CD4-positive, alpha-beta T cell treated with Interleukin-15 for 4 hours (primary cell): ENCODE measurements at places on chromosomes 5 and 9.

DNA sequence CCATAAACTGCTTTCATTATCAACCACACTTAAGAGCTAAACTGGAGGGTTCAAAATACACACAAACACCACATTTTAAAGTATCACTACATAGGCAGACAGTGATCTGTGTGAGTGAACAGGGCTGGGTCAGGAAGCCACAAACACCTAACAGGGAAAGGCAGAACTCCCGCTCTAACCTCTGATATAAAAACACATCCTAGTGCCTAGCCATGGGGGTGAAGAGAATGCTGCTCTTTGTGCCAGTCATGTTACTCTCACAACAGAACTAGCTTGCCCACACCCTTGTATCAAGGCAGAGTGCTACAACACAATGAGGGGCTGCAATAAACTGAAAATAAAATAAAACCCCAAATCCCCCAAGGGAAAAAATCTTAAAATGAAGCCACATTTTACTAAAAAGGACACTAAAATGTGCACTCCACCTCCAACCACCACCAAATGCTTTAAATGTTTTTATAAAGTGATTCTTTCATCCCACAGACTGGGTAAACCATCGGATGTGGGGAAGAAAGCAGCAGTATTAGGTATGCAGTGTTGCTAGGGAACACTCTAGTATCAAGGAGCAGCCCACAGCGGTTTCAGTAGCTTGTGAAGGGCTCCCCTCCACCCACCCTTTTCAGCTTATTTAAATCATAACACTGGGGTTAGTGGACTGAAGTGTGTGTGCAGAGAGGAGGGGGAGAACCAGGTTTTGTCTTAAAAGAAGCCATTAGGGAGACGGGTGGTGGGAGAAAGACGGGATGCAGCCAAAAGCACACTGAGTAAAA, 64.5 kb downstream of the TMEM161B start:
- peak; percentile 52 for DNase-seq

DNA sequence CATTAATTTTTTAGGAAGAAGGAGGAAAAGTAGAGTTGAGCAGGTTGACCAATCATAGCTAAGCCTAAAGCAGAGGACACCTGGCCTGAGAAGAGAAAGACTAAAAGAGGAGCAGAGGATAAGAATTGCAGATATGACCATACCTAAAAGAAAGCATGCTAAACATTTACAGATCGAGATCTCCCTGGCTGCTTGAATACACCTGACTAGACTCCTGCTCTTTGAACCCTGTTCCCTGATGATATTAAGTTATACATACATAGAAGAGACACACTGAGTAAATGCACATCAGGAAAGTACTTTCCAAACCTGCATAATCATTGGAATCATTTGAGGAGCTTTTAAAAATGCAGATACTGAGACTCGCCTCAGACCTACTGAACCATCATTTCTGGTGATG, 232.3 kb upstream of the ELL2 start:
- no peak for DNase-seq

DNA sequence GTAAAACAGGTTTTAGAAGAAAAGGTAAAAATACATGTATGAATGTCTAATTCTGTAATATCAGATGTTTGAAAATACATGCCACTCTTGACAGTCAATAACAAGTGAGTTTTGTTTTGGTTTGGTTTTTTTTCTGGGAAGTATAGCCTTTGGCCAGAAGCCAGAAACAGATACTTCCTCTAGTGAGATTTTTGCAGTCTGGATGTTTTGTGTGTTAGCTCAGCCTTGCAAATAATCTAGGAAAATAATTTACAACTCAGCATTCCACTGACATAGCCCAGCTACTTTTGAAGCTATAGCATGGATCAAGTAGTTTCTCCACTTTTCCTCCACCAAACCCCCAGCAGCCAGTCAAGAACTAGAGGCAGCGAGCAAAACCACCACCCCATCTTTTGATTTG, 56.7 kb downstream of the SLC1A1 start:
- DNase-seq = no peak

DNA sequence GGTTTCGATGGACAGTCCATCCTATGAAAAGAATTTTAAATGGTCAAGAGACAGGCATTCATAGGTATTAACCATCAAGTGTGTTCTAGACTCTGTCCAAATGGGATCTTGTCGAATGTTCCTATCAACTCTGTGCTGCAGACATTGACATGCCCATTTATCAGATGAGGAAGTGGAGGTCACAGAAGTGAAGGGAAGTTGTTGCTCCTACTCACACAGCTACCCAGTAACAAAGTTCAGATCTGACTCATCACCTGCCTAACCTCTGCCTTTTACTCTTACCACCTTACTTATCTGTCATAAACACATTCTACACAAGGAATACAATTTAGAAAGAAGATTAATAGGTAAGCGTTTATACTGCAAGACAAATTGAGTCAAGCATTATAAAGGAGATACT, 426.2 kb upstream of the BRINP1 start:
- DNase-seq = no peak

- DNase-seq = no peak
These were observed 108.5 kb downstream of the ZNF354C start for GRCh38 chr5:179168664-179169063.

GRCh38 chr5:111517853-111518501, 5.6 kb upstream of the STARD4 start:
- no peak for DNase-seq

DNA sequence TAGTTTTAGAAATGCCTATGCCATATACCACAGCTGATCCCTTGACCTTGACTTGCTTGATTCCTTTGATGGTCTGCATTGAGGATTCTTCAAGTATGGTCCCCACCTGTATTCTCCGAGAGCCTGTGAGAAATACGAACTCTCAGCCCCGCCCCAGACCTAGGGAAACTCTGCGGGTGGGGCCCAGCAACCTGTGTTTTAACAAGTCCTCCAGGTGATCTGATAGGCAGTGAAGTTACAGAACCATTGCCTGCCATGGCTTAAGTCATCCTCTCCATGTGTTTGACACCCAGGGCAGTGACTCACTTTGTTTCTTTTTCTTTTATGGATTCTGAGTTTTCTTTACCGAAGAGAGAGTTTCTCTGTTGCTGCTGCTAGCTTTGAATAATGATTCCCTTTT, 18.5 kb downstream of the FRMPD1 start:
- DNase-seq = no peak

DNA sequence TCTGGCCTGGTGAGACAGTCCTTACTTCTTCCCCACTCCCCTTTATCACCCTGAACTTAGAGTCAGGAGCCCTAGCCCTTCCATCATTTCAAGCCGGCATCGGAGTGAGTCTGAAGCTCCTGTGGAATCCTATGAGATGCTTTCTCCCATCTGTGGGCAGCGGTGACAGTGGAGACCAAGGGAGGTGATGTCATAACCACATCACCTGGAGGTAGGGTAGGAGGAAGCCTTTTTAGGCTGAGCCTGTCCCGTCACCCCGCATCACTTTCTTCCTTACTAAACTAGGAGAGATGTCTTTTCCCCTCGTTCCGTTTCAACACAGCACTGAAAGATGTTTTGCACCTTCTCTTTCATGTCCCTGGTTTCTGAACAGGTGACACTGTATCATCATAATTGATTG, 124.1 kb upstream of the WWC1 start:
- DNase-seq = no peak

- no peak for DNase-seq
These were observed 126.3 kb upstream of the IRX4 start for GRCh38 chr5:2008851-2009629.

DNA sequence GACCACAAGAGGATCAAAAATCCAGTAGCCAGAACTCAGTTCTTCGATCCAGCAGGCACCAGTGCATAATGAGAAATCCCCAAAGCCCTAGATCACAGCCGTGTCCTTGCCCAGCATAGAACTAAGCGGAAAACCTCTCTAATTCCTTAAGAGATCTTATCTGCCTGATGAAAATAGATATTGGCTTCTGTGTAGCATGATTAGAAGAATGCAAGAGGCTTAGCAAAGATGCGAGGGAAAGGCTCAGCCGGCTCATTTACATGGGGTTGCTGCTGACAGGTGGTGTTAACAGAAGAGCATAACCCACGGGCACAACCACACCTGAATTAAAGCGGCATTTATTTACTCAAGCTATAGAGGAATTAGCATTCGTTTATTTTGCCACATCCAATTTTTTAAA, 400.0 kb upstream of the ADAMTS16 start:
- DNase-seq = no peak

- no peak for DNase-seq
These were observed 18.6 kb downstream of the SLC6A7 start for GRCh38 chr5:150208187-150209098.

GRCh38 chr9:33750839-33751339, 44.5 kb upstream of the PRSS3 start:
- no peak for DNase-seq

GRCh38 chr5:166497496-166498104, 1793.8 kb upstream of the WWC1 start:
- DNase-seq = no peak

GRCh38 chr5:68343421-68343826, 127.9 kb downstream of the PIK3R1 start:
- peak; percentile 41 for DNase-seq

- no peak for DNase-seq
These were observed 117.2 kb downstream of the APBA1 start for GRCh38 chr9:69554945-69555344.

GRCh38 chr5:163880302-163880701, 374.9 kb downstream of the MAT2B start:
- no peak for DNase-seq

DNA sequence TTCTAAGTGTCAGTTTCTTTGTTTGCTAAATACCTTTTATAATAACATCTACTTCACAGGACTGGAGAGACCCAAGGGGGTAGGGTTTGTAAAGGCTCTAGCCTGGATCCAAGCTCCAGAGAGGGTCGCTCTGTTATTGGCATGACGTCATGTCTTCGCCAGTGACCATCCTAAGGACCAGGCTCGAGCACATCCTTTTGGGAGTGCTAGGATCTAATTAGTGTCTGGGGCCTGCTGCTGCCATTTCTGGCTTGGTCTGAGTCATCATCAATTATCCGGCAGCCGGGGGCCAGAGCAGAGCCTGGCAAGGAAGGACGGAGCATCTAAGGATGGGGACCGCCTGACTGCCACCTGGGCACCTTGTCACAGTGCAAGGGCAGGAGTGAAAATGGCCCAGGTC, 153.0 kb downstream of the NSG2 start:
- no peak for DNase-seq
